ENCODE measurements at places on chromosomes 12 and 14.
A peak's percentile ranks its signal among the peaks of the same experiment; 100 is the strongest.

DNA sequence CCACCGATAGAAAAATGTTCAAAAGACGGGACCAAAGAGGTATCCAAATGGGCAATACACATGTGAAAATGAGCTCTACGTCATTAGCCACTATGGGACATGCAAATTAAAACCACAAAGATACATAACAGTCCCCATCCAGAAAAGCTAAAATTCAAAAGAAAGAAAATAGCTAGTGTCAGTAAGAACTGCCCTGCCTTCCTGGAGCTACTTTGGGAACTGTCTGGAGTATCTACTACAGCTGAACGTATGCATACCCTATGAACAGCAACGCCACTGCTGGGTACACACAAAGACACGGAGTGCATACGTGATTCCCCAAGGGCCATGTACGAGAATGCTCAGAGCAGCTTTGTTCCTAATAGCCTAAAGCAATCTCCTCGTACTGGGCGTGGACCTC is 25.8 kb upstream of the KRT77 start:
- no peak for DNase-seq

DNA sequence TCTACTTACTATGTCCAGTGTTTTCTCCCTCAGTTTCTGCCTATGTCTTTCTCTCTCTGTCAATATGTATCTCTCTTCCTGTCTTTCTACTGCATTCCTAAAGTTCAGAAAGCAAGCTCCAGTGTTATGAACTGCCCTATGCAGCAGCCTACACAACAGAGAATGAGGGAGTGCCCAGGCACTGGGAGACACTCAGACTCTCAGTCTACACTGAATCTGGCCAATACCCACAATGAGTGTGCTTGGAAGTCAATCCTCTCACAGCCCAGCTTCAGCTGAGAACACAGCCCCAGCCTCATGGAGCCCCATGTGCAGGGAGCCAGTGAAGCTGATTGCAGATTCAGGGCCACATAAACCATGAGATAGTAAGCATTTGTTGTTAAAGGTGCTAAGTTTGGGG is 128.7 kb downstream of the ALG10 start:
- no peak for DNase-seq

DNA sequence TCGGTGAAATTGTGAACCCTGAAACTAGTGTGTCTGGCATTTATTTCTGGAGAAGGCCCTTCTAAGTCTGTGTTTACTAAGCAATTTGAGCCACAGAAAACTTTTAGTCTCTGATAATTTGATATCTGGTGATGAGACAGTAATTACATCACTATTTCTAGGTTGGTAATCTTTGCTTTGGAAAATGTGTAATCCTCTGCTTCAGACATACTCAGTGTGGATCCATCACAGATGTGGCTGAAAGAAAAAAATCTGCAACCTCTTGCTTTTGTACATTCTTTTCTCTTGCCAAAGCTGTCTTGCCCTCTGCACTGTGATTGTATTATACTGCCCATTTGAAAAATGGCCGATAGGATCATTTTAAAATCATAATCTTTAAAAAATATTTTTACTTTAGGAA is 78.1 kb downstream of the PELI2 start:
- no peak for DNase-seq

DNA sequence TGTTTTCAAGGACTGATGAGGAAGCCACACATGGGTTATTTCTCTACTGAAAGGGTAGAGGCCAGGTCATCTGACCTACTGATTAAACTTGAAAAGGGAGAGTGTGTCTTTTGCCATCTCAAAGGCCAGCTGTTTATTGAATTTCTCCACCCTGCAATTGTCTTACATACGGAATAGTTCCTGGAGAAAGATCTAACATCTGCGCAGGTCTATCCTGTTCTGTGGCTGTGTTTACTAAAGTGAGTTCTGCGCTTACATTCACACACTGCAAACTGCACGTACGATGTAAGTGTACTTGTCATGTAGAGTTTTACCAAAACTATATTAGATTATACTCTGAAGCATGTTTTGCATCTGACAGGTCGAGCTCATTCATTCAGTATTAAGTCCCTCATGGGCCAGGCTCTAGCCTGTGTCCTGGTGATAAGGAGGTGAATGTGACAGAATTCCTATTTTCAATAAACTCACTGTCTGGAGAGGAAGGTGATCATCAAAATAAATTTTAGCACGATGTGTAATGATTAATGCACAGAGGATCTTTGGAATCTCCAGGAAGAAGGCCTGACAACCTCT is 96.6 kb downstream of the PRKCH start:
- DNase-seq = no peak

GRCh38 chr14:21087294-21088091 is 11.0 kb downstream of the ZNF219 start:
- DNase-seq = peak; percentile 75

GRCh38 chr14:74492776-74493342 is at the start of gene NPC2:
Gene NPC2 (minus strand): TSS chr14:74493305. CDS start chr14:74493274, 31 bp downstream.
- no peak for DNase-seq

GRCh38 chr12:103840462-103840875 is 565 bp downstream of the NT5DC3 start:
- no peak for DNase-seq

- no peak for DNase-seq
Measured at GRCh38 chr12:112848972-112849371, 57.4 kb downstream of the RPH3A start.

- DNase-seq = no peak
Measured at GRCh38 chr12:96014943-96015599, 18.9 kb upstream of the HAL start.

DNA sequence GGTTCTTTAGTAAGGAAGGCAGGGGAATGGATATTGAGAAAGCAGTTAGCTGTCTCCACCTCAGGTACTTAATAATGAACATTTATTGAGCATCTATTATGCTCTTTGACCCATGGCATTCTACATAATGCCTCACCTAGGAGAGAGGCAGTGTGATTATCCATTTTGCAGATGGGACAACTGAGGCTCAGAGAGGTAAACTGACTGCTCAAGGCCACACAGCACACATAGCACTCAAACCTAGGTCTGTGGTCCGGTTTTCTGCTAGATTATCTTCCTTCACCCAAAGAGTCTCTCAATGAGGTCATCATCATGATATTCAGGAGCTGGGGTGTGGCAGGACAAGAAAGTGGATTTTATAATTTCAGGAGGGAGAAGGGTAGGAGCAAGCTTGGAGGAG is 199.1 kb upstream of the LHX5 start:
- DNase-seq = no peak

GRCh38 chr12:26460361-26460760 is 265.0 kb downstream of the SSPN start:
- no peak for DNase-seq

DNA sequence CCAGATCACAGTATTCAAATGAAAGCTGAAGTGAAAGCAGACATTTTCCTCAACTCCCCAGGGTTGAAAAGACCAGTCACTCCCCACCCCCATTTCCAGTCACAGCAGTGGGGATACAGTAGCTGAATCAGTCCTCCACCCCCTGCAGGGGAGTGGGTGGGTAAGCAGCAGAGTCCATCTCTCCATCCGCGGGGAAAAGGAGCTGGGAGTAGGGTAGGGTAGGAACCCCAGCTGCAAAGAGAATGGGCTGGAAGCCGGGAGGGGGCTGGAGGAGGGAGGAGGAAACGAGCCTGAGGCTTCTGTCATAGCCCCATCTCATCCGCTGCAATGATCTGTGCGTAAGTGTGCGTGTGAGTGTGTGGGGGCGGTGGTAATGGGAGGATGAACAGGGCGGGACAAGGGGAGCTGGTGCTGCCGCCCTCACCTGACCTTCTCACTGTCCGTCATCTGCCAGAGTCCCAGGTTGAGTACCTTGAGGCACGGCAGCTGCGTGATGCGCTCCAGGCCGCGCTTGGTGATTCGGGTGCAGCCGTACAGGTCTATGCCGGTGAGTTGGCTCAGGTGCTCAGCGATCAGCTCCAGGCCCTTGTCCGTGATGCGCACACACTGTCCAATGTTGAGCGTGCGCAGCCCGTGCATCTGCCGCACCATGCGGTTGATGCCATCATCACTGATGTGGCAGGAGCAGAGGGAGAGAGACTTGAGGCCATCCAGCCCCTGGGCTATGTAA is 1.8 kb downstream of the FBXL14 start:
- DNase-seq = no peak

GRCh38 chr12:81558031-81558430 is 201.1 kb downstream of the PPFIA2 start:
- DNase-seq = no peak

DNA sequence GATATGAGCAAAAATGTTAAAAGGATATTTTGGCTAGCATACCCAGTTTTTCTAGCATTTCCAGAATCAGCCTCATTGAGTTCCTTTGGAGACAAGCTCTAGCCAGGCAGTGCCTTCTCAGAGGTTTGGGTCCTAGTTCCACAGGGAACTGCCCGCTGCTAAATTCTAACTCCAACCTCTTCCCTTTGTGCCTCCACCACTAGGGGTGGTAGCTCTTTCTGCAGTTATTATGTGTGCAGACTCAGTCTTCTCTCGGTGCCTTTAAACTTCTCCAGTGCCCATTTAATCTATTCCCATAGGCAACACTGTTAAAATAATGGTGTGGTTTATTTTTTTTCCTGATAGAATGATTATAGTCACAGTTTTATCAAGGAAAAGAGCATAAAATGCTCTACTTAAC is 21.5 kb upstream of the SLC25A3 start:
- no peak for DNase-seq

DNA sequence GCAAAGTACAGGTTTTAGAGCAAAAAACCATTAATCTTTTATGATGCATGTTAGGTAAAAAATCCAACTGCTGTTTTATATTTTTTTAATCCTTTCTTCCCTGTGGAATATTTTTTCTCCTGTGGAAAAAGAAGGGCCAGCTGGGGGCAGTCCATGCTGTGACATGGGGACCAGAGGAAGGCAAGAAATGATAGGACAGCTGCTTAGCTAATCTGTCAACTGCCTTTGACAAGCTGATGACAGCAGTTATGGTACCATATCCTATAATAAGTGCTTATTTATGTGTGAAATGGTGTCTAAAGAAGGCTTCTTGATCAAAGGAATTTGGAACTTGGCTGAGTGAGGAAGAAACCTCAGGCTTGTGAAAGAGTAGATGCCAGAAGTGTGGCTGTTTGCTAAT is 452.4 kb upstream of the NOVA1 start:
- DNase-seq = no peak

GRCh38 chr12:52082988-52083637 is 3.6 kb downstream of the SMIM41 start:
- no peak for DNase-seq

DNA sequence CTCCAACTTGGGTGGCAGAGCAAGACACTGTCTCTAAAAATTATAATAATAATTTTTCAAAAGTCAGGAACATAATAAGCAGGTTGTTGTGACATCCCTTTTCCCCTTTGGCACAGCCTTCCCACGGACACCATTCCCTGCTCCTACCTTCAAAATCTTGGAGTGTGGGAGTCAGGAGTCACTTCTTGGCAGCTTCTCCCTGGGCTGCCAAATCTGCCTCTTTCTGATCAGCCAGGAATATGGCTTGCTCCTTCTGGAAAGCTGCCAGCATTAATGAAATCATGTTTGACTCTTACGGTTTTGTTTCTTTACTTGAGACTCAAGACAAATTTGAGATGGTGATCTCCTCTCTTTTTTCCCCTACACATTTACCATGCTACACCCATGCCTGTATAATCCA is 391.4 kb upstream of the SYT1 start:
- DNase-seq = peak; percentile 50

- no peak for DNase-seq
Measured at GRCh38 chr12:132186857-132187620, 42.8 kb downstream of the NOC4L start.

DNA sequence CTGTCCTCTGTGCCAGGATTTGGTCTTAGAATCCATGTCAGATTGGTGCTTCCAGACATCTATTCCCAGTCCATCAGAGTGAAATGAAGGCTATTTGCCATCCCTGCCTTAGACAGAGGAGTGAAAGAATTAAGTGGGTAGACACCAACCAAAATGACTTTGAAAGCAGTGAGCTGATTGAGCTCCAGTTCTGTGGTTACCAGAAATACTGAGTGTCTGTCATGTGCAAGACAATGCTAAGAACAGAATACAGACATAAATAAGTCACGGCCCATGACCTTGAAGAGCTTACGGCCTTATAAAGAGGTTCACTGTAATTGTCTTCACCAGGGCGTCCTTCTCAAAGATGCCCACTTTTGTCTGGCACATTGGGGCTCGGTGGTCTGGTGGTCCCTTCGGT is 21.6 kb upstream of the MANSC4 start:
- DNase-seq = no peak

DNA sequence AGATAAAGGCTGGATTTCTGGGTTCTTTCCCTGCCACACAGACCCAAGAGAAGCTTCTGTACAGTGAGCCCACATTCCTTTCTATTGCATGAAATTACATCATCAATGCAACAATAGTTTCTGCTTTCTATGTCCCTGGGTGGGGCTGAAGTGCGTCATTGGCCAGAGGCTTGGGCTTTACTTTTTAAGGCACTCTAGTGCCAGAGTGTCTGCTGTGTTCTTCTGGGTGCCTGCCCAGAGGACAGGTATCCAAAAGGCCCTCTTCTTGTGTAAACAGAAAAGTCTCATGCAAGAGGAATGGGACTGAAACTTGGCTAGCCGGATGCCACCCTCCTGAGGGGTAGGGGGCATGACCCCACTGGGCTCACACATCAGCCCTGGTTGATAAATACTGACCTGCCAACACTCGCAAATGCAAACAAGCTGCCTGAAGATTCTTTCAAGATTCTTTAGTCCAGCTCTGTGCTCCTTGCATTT is 5.9 kb downstream of the KRT86 start:
- no peak for DNase-seq

DNA sequence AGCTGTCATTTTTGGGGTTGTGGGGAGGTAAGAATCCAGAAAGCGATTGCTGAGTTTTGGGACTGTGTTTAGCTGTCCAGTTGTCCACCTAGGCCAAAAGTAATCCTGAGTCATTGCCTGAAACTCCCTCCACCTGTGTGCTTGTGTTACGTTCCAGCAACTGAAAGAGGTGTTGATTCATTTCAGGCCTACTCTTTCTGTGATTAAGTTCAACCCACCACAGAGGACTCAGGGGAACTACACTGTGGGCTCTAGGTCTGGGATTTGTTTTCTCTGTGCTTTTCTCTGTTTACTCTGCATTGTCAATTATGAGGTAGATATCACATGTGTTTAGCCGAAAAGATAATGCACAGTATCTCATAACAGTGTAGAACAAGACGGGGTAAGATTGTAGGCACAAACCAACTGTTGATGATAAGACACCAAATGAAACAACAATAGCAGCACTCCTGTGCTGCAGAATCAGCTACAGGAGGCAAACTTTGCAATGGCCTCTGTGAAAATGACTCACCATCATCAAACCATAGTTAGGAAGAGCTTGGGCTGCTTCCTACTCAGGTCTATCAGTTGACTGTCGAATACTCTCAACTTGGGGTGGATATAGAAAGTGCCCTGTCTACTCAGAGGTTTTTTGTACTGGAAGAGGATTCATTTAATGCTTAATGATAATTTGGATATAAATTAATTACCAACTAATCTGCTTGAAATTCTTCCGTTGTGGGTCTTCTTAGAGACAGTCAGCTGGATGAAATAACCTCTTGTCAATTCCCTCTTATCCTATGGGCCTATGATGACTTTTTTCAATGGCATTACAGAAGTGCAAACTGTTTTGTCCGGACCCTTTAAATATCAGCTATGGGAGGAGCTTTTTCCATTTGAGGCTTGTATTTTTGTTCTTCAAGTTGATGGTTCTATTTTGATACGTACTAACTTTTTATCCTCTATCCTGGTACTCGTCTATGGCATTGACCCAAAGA is 385.9 kb downstream of the BMP4 start:
- no peak for DNase-seq

GRCh38 chr12:68375756-68376695 is 43.9 kb upstream of the MDM1 start:
- no peak for DNase-seq
